ENCODE measurements at places on chromosomes 5 and 9.

DNA sequence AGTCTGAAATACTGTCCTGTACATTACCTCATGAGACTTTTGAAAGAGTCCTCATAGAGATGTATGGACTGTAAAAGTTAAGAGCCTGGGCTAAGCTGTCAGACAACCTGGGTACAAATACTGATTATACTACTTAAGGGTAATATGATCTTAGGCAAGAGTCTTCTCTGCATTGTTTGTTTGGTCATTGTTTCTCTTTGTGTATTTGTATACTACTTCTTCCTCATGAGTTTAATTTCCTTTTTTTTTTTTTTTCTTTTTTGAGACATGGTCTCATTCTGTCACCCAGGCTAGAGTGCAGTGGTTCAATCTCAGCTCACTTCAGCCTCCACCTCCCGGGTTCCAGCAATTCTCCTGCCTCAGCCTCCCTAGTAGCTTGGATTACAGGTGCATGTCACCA, 2.6 kb upstream of the PFDN1 start:
- no peak for DNase-seq

GRCh38 chr9:93391898-93392297, 59.6 kb upstream of the FAM120A start:
- no peak for DNase-seq

DNA sequence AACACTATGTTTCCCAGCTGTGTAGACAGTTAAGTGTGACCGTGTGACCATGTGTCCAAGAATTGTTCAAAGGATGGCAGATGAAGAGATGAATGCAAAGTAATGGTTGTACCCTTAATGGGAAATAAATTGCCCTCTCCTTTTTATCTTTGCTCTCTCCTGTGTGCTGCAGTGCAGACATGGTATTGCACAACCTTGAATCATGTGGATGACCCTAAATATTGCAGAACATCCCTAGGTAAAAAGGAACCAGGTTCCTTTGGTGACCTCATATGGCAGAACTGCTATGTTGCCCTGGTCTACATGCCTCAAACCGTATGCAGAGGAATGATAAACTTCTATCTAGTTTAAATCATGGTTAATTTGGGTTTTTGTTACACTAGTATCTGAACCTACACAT, 81.7 kb upstream of the CTNND2 start:
- no peak for DNase-seq

DNA sequence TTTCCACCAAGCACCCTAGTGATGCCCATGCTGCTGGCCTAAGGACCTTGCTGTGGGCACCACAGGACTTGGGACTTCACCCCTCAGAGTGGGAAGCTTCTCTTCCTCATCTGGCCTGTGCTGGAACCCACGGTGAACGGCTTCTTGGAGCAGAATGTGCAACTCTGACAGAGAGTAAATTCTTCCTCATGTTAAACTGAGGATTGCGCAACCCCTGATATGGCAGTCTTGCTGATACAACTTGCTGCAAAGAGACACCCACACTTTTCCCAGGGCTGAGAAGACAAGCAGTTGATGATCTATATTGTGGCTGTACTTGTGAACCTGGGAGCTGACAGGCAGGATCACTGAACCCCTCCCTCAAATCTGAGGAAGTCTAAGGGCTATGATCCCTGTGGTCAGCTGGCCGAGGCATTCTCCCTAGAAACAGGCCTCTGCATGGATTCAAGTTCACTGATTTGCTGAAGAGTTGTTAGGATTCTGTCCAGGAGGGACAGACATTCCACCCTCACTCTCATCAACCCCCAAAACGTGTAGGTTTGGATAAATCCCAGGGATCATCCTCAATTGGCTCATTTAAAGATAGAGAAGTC, 307.2 kb downstream of the MTRR start:
- DNase-seq, result no peak

GRCh38 chr5:43033841-43034590, 6.1 kb downstream of the ANXA2R start:
- no peak for DNase-seq

DNA sequence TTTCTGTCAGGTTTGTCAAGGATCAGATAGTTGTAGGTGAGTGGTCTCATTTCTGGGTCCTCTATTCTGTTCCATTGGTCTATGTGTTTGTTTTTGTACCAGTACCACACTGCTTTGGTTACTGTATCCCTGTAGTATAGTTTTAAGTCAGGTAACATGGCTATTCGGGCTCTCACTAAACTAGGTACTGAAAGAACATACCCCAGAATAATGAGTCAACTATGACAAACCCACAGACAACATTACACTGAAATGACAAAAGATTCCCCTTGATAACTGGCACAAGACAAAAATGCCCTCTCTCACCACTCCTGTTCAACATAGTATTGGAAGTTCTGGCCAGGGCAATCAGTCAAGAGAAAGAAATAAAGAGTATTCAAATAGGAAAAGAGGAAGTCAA, 535.3 kb upstream of the CYLC2 start:
- no peak for DNase-seq
